ENCODE measurements at places on chromosomes 6 and 20.

DNA sequence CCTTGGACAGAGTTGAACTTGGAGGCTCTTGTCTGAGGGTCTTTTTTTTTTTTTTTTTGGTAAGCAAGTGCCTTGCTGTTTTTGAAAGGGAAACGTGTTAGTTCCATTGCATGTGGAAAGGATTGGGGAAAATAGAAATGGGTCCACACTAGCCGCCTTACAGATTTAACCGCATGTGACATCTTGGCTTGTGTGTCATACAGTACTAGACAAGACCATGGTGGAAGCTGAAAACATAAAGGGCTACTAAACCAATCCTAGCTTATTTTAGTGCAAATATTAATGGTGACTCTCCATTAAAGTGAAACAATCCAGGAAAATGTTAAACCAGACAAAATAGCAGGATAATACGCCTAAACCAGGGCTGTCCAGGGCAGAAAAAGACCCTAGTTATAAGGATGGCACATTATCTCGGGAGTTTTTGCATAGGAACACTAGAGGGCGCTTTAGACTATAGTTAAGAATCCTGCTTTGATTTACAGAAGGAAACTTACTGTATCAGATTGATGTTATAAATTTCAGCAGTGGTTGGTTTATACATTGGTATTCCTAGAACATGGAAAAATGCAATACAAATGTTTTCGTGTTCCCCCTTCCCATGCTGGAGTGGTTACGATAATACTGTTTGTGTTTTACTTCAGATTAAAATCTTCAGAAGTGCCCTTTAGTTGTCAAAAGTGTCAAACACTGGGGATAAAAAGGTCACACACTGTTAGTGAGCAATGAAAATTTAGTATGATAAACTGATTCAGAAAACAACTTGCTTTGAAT lies 59.8 kb upstream of the DEK start:
- no peak for DNase-seq

- DNase-seq = no peak
Observed at GRCh38 chr20:57503035-57503658, 21.8 kb downstream of the CTCFL start.

DNA sequence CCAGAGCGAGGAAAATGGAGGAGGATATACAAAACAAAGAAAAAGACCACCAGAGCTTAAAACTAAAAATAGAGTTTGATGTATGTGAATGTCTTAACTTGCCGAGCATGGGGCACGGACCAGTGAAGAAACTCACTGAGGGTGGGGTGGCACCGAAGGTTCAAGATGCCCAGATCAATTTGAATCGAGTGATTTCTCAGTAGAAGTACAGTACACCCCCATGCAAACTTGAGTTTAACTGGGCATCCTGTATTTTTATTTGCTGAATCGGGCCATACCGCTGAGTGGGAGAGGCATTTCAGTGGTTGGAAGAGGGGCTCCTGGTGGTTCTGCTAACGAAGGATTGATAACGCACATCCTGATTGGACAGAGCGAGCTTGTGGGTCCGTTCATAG lies 81.7 kb downstream of the ANKRD60 start:
- DNase-seq = no peak

DNA sequence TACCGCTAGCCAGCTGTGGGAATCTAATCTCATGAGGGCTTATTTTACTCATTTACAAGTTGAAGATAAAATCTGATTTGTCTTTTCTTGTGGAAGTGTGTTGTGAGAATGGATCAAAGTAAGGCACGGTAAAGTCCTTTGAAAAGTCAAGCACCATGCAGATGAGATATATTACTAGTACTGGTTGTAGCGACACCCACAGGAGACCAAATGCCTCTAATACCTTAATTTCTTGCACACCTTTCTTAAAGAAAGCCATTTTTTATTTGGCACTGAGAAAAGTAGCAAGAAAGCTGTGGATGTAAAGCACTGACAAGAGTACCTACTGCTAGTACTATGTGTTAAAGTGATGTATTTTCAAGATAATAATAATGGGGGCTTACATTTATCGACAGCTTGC lies 191.0 kb upstream of the MMS22L start:
- no peak for DNase-seq

DNA sequence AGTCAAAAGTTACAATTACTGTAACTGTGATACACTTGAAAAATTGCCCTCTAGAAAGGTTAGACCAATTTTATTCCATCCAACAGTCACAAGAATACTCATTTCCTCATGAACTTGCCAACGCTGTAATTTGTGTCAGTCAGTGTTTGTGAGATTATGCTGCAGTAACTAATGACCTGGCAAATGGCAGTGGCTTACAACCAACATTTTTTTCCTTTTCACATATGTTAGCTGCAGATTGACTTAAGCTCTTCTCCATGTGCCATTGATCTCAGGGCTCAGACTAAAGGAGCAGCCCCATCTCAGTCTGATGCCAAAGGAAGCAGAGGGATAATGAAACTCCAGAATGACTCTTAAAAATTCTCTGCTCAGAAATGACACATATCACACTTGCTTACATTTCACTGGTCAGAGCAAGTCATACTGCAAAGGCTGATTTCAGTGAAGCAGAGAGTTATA lies 92.3 kb upstream of the ELOVL5 start:
- DNase-seq = no peak

GRCh38 chr6:158507174-158507573 lies 52.7 kb upstream of the TMEM181 start:
- no peak for DNase-seq

DNA sequence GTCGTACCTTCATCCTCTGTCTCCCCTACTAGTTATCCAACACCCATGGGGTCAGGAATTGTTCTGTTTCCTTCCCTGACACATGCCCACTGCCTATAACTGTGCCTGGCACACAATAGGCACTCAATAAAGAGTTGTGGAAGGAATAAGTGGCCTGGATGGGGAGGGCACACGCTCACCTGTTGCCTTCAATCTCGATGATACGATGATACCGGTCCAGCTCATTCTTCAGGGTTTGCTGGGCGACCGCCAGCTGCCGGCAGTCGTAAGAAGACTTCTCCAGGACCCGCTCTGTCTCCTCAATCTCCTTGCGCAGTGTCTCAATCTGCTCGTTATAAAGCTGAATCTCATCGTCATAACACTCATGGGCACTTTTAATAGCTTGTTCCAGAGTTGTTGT lies 32.5 kb downstream of the BFSP1 start:
- no peak for DNase-seq

DNA sequence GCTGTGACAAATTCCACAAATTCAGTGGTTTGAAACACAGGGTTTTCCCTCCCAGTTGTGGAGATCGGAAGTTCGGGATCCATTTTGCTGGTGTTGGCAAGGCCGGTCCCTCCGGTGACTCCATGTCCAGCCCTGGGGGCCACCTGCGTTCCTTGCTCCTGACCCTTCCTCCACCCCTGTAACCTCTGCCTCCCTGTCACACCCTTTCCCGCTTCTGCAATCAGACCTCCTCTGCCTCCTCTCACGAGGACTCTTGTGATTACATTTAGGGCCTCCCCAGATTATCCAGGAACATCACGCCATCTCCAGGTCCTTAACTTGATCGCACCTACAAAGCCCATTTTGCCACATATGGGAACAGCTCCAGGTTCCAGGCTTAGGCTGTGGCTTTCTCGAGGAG lies 12.5 kb downstream of the RPS6KA2 start:
- DNase-seq = no peak

GRCh38 chr20:31716818-31717477 lies 5.7 kb downstream of the BCL2L1 start:
- DNase-seq = no peak

Measured in NK-92 treated with Interleukin-12 subunit alpha and Interleukin-12 subunit beta, amount 100 ng/mL, for 24 hours (cell line).